ENCODE measurements at places on chromosomes 1 and 21.

DNA sequence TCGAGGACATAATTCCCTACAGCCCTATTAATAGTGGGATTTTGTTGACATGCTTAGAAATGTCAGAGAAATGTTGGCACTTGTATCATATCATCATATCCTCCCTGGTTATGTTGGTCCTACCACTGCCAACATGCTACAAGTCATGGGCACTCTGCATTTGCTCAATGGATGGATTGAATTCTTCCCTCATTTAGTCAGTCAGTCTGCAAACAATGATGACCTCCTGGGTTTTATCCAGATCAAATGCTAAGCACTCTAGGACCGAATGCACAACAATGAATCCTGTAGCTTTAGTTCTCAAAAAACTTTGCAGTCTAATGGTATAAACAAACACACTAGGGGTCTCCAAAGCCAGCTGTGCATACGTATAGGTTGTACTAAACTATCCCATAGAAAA lies 357.2 kb upstream of the DPYD start:
- no peak for DNase-seq

DNA sequence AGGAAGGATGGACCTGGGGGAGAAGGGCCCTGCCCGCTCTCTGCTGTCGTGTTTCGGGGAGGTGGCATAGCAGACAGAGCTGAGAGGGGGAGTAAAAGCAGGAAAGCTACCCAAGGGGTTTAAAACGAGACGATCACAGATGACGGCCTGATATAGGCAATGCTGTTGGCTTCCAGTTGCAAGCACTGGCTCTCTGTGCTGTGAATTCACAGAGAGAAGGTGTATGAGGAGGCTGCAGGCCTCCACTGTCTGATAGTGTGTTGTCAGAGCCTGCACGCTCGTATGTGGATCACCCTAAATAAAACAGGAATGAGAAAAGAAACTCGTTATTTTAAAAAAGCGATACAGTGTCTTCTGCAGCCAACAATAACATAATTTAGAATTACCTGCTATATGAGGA lies 57.4 kb downstream of the LGR6 start:
- no peak for DNase-seq

DNA sequence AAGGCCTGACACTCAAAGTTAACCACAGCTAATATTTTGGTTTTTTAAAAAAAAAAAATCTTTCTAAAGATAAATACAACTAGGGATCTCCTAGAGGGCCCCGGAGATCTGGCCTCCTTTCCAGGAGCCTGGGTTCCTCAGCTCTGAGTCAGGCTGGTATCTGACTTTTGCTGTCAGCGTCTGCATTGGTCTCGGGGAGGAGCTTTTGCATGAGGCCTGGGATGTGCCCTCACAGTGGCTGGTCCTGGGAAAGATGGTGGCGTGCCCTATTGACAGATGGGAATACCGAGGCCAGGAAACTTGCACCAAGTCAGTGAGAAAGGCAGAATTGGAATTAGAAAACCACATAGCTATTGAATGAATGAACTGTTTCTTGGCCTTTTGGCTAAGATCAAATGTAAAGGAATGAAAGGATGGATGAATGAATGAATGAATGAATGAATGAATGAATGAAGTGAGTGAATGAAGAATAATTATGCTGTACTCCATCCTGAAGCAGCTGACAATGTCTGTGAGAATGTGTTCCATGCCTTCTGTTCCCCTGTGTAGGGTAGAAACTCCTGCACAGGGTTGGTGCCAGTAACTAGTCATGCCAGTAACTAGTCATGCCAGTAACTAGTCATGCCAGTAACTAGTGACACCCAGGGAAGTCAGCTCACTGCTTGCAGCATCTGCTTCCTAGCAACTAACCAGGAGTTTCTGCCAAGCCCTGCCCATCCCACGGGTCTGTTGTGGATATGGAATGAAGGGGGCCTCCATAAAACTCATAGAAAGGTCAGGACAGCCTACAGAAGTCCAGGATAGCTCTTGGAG lies 242.5 kb upstream of the VAMP3 start:
- no peak for DNase-seq

- DNase-seq, result no peak
Observed at GRCh38 chr21:36555199-36555800, 75.4 kb upstream of the CLDN14 start.

DNA sequence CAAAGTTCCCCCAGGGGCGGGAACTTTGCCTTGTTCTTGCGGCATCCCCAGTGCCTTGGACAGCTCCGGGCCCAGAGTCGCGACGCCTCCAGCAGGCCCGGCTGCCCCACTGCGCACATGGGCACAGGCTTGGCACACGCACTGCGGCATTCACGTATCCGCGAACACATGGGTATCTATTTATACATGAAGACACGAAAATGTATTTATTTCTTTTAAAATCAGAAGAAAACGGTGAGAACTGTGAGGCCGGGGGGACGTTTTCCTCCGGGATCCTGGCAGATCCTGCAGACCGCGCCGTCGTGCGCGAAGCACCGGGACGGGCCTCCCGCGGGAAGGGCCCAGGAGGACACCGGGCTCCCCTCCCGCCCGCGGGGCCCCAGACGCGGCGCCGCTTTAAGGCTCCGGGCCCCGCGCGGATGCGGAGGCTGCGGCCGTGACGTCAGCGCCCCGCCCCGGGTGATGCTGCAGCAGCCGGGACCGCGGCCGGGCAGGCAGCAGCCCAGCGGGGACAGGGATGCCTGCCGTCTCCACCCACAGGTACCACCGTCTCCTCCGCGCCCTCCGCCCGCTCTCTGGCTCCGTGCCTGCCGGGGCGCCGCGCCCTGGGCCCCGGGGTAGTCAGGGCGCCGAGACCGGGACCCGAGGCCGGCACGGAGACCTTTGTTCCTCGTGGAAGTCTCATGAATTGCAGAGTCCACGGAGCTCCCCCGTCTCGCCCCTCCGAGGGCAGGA lies at the start of gene SLC45A1:
SLC45A1 (plus strand) TSS at position 468 of the 735 bp plus-strand sequence. CDS start 6,216 bp downstream, outside the sequence.
- DNase-seq, result peak; percentile 71

DNA sequence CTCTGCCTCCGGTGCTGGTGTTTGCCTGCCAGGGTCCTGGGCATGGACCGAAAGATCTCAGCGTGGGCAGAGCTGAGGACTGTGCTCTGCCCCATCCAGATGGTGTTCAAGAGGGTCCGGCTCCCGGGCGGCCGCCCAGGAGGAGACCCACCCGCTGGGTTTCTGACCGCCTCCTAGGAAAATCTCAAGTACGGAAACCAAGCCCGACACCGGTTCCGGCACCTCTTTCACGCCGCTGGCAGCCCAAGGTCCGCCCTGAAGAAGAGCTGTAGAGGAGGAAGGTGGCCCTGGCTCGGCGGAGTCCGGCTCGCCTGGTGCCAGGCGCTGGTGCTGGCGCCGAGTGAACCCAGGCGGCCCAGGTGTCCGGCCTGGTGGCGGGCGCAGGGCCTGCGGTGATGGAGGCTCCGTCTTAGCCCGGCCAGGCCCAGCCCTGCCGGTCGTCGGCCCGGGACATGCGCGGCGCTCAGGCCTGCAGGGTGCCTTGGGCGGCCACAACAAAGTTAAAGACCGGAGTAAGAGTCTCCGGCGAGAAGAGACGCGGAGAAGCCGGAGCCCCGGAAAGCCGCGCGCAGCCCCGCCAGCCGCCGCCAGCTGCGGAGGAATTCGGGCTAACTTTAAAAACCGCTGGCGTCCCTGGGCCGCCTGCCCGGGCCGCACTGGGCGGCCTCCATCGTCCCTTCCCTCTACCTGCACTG lies 1.5 kb downstream of the GRIK3 start:
- no peak for DNase-seq

GRCh38 chr1:161260376-161261260 lies 2.1 kb downstream of the PCP4L1 start:
- no peak for DNase-seq

- DNase-seq, result no peak
Observed at GRCh38 chr1:6976044-6976375, 190.8 kb downstream of the CAMTA1 start.

DNA sequence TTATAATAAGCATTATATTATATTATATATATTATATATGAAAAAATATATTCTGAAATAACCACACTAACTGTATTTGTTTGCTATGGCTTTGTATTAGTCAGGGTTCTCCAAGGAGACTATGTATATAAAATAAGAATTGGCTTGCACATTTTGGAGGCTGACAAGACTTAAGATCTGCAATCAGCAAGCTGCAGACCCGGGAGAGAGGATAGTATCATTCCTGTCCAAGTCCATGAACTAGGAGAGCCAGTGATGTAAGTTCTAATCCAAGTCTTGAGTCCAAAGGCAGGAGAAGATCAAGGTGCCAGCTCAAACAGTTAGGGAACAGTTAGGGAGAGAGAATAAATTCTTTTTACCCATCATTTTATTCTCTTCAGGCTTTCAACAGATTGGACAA lies 639.5 kb downstream of the PLPP3 start:
- no peak for DNase-seq

DNA sequence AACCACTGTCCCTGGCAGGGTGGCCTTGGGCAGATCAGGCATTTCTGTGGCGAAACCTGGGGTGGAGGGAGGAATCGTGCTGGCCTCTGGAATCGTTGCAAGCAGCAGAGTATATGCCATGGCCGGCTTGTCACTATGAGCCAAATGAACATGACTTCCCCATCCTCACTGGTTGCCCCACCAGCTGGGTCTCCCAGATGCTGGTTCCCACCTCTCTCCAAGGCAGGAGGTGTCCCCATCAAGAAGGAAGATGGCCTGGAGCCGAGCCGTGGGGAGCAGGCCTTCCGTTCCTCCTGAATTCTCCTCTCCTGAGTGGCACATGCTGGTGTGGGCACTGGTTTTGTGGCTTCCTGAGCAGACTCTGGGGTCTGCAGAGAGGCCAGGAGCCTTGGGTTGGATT lies 60.2 kb upstream of the ACTRT2 start:
- DNase-seq, result no peak

GRCh38 chr1:43885279-43885801 lies 48.3 kb upstream of the ARTN start:
- no peak for DNase-seq

- no peak for DNase-seq
Observed at GRCh38 chr21:27068811-27069210, 101.9 kb upstream of the ADAMTS5 start.

DNA sequence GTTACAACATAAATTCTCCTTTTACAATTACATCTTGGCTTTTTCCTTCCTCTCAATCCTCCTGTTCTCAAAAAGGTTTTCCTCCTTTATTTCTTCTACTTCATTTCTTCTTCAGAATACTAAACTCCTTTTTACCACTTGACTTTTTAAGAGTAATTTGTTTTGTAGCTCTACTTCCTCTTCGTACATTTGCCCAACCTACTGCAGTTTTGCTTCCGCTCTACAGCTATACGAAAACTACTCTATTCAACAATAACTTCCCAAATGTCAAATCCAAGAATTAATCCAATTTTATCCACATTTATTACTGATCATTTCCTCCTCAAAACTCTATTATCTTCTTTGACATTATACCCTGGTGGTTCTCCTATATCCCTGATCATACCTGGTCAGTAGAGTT lies 3.4 kb downstream of the GDAP2 start:
- DNase-seq, result no peak

GRCh38 chr1:15524283-15525049 lies 451 bp upstream of the CASP9 start:
- peak; percentile 99 for DNase-seq

DNA sequence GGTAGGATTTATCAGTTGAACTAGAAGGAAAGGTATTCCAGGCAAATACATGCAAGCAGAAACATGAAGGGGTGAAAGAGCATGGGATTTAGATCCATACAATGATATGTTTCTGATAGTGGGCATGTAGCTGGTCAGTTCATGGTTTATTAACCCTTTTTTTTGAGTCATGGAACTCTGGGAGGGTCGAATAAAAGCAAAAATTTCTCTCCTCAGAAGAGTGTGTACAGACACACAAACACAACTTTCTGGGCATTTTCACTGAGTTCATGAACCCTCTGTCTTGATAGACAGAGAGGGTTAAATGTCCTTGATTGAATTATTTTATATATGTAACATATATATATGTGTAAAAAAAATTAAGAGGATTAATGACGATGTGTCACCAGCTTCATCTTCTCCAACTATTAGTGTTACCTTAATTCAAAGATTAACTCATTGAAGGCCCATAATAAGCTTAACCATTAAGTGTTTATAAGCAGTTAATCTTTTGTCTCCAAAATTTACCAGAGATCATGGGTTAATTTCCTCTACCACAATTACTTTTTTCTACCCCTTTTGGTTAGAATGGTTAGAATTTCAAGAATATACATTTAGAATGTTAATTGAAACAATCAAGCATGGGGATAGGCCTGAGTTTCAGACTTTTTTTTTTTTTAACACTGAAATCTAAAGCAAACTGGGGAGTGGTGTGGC lies 4.6 kb downstream of the JUN start:
- DNase-seq, result no peak

DNA sequence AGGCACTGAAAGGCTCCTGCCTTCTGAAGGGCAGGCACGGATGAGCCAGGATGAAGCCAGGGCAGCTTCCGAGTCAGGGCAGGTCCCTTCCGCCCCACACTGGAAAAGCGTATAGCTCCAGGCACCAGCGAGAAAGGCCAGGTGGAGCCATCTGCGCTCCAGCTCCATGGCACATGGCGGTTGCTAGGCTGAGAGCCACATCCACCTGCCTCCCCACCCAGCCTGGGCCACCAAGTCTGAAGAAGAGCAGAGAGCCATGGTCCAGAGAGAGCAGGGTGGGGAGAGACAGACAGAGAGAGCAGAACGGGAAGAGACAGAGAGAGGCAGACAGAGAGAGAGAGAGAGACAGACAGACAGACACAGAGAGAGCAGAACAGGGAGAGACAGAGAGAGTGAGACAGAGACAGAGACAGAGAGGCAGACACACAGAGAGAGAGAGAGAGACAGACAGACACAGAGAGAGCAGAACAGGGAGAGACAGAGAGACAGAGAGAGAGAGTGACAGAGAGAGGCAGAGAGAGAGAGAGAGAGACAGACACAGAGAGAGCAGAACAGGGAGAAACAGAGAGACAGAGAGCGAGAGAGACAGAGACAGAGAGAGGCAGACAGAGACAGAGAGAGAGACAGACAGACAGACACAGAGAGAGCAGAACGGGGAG lies 5.2 kb downstream of the FNDC10 start:
- DNase-seq, result no peak

GRCh38 chr21:33751120-33751519 lies 108.8 kb downstream of the ITSN1 start:
- DNase-seq, result no peak

DNA sequence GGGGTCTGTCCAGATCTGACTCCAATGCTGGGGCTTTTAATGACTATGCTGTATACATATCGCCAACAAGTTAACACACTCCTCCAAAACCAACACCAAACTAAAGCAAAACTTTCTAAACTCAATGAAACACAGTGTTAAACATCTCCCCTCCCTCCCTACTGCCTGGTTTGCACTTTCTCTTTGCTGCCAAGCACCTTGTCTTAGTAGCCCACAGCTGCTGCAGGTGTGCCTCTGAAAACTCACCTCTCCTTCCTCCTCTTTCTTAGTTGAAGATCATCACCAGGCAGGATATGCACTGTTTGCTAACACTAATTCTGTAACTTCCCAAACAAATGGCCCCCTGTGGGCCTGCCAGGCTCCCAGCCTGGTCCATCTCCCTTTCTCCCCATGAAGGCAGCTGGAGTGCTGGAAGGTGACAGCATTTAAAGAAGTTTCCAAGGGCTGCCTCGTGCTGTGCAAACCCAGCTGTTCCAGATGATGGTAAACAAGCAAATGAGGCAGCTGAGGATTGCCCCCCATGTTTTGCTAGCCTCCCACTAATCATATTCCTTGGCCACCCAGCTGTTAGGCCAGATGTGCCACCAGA lies 213.7 kb downstream of the ASTN1 start:
- DNase-seq, result no peak

- no peak for DNase-seq
Observed at GRCh38 chr1:232875536-232875935, 70.3 kb downstream of the MAP10 start.
